Calu3 (cell line): ENCODE measurements at places on chromosomes 4 and X. TPM values are rescaled to one million over a fixed set of nuclear protein-coding genes. Genes with fewer than 3 reads are reported as not detected.
A peak's percentile ranks its signal among the peaks of the same experiment; 100 is the strongest.

Gene NUP54
- 33.9 and 40.8 TPM in 2 replicates for total RNA-seq

Gene BEX3
- 114 and 117 TPM in 2 replicates for total RNA-seq

Gene ZNF280C
- total RNA-seq = 7.9 and 8.8 TPM in 2 replicates

Gene SYN1
- 0.21 TPM in 1 of 2 replicates, not detected in the other for total RNA-seq

- no peak for DNase-seq
These were observed 237.3 kb upstream of the STS start for GRCh38 chrX:6910218-6910617.

- no peak for DNase-seq
These were observed 723.1 kb downstream of the ADGRL3 start for GRCh38 chr4:61923179-61923578.

GRCh38 chr4:147753047-147753446 lies 21.2 kb downstream of the ARHGAP10 start:
- DNase-seq = no peak

DNA sequence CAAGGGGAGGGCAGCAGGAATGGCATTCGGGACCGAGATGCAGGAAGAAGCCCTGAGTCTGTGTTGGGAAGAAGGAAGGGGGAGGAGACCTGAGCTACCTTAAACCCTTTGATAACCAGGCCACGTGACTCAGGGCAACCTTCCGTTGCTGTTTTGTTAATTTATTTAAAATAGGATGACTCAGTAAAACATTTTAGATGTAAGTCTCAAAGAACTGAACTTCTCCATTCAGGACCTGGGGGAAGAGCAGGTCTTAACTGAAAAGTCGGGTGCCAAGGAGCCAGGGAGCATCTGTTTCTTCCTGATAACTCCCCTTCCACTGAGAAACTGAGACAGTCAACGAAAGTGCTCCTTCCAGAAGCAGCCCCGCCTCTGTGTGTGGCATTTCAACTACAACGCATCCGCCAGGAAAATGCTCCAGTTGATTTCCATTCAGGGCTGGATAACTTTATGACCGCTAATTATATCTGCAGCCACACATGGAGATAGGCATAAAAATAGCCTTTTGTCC lies 88.0 kb downstream of the IRF2 start:
- DNase-seq = peak; percentile 30

DNA sequence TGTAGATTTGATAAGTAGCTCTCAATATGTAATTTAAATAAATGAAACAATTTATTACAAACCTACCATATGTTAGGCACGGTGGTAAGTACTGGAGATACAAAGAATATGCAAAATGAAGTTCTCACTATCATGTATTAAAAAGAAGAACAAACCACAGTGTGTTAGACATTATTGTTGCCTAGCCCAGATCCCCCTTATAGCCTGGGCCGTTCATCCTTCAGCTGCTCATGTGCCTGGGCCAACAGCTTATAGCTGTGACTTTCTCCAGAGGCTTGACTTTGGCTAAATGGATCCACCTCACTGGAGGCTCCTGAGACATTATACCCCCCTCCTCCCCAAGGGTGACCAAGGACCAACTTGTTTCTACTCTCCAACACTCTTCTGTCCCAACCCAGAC lies 29.8 kb upstream of the CCNG2 start:
- DNase-seq = no peak

GRCh38 chr4:1137850-1138249 lies 24.5 kb upstream of the RNF212 start:
- DNase-seq = no peak

DNA sequence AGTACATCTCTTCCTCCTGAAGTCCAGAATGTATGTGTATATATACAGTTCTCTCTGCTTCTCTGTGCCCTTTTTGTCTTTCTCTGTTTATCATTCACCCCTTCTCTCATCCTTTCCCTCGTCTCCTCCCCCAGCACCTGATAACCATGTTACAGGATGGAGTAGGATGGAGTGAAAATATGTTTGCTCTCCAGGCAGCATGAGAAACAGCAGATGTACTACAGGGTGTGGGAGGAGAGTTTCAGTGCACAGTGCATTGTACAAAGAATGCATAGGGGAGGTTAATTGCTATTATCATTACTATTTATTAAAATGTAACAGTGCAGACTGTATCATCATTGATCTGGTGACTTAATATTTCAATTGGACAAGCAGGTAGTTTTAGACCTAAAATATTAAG lies 104.5 kb downstream of the MFAP3L start:
- no peak for DNase-seq

GRCh38 chr4:25081866-25082471 lies 51.2 kb upstream of the LGI2 start:
- no peak for DNase-seq

DNA sequence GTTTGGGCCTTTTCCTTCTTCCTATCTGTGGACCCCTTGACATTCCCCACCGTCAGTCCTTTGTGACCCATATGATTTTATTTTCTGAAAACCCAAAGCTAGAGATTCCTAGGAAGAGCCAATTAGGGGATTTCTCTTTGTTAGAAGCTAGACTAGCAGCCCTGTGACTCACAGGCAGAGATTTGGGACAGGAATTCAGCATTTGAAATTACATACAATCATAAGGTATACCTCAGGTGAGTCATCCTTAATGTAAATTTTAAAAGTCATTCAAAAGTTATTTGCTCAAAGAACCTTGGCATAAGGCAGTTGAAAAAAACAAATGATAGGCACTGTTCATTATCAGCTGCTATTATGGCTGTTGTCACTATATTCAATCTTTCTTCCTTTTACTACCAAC lies 40.6 kb downstream of the USP26 start:
- no peak for DNase-seq
